Cerebellar nuclear complex (tissue), 1 donor: ENCODE measurements at places on chromosomes 1 and 21.
A peak's percentile ranks its signal among the peaks of the same experiment; 100 is the strongest.

GRCh38 chr21:42929969-42930368 is 4.5 kb upstream of the ERVH48-1 start:
- no peak for DNase-seq

DNA sequence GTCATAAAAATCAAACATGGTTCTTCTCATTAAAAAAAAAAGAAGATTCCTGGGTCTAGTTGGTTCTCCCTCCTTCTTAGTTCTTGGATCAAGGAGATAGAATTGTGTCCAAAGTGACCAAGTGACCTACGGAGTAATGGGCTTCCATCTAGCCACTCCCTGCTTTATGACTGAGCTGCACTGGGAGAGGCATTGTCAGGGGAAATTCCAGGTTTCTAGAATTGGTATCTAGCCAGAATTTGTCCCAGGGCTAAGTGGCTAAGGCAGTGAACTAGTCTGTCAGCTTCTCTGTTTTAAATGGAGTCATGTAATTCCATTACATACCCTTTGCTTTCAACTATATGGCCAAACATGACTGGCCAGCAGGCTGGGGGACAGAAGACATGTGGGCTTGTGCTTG is 40.1 kb upstream of the ERG start:
- no peak for DNase-seq

- DNase-seq: no peak
Measured at GRCh38 chr1:60228041-60228491, 154.5 kb upstream of the C1orf87 start.

DNA sequence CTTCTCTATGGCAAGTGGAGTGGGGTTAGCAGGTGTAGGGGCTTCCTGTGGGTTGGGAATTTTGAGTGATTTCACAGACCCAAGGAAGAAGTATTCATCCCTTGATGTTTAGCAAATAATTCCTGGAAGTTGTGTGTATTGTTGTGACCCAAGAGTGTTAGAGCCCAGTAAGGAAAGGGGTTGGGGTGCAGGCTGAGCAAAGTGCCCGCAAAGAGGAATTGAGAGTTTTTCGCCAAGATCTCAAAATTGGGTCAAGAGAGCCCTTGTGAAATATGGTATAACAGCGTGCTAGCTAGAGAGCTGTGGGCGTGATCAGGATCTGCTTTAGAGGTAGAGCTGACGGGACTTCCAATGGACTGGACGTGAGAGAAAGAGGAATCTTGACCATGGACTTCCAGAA is 73.0 kb upstream of the LAPTM5 start:
- no peak for DNase-seq

- DNase-seq: no peak
Measured at GRCh38 chr1:119827010-119827409, 15.8 kb upstream of the REG4 start.

GRCh38 chr1:114310695-114311271 is 157.1 kb upstream of the SYT6 start:
- DNase-seq: no peak

- no peak for DNase-seq
Measured at GRCh38 chr1:80994934-80995333, 805.8 kb upstream of the ADGRL2 start.

DNA sequence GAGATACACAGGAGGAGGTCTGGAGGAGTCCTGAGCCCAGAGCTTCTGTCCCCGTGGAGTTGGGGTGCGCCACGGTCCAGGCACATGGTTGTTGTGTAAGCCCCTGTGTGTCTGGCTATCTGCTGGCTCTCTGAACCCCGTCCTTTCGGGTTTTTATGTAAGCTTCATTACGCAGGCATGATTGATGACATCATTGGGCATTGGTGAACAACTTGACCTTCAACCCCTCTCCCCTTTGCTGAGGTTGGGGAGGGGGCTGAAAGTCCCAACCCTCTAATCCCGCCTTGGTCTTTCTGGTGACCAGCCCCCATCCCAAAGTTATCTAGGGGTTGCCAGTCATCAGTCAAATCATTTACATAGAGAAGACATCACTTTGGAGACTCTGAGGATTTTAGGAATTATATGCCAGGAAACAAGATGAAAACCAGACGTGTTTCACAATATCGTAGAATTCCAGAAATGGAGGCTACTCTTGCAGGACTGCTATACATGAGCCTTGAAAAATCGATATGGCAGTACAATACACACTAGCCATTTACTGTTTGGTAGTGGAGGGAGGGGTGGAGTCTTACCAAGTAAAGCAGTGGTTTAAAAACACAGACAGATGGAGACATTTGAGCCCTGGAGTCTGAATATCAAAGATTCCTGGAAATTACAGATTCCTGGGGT is 69.8 kb upstream of the SCAF4 start:
- DNase-seq: no peak

- DNase-seq: no peak
Measured at GRCh38 chr1:246592695-246593094, 26.4 kb downstream of the CNST start.

DNA sequence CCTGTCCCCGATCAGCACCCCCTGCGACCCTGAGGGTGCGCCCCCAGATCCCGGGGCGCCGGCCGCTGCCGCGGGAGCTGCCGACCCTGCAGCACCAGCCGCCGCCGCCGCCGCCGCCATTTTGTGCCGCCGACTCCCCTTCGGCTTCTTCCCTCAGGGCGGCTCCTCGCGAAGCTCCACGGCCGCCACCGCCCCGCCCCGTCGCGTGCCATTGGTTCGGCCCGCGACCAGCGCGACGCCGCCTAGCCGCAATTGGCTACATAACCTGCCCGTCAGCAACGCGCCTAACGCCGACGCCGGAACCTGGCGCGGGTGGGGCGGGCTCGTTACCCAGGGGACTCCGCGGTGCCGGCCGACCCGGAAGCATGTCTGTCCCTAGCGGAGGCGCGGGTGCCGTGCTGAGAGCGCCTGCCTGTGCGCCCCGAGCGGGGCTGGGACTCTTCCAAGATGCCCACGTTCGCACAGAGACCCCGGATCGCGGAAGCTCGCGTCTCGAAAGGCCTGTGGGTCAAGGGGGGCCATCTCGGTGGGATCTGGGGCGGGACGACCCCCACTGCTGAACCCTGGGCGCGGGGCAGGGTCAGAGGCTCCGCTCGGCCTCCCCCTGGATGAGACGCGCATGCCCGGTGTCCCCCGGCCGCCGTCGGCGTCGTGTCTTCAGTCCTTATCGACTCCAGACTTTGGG is at the start of gene CCNL2:
CCNL2 (minus strand) TSS at position 149 of the 685 bp plus-strand sequence; CDS start at position 120, 29 bp downstream.
- DNase-seq: peak; percentile 61

DNA sequence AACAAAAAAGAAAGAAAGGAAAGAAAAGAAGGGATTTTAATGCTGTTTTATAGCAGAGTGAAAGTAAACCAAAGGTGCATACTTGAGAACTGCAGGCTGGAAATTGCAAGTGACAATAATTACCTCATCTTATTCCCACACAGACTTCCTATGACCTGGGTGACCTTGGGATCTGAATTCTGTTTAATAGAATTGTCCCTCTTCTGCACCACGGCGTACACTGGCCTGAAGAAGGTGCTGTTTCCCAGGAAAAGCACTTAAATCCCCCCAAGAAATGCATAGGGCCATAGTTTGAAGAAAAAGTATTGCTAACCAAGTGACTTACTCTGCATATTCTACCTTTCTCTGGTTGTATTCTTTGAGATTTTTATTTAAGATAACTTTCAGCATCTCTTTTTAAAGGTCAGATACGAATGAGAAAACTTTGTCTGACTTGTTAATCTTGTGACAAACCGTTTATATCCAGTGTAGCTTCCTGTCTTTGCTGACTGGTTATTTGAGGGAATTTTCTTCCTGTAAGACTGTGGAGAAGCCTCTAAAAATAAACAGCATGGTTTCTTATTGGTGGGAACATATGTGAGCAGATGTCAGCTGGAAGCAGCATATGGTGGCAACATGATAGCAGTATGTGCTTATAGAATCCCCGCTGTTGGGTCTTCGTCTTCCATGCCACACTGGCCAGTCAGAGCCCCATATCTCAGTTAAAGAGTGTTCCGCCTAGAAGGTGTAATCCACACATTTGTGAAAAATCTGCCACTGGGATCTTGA is 16.3 kb downstream of the TGFB2 start:
- no peak for DNase-seq

DNA sequence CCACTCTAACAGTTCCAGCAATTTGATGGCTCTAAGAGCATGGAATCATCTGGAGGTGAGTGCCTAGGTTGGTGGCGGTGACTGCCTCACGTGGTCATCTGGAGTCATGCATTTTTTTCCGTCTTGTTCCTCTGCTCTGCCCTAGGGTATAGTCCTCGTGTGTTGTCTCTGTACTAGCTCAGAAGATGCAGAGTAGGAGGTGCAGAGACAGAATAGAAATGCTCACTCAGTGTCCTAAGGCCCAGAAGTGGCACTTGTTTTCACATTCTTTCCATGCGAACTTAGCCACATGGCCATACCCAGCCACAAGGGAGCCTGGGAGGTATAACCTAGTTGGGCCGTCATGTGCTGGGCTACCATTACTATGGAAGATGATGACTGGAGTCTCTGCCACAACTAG is 30.3 kb downstream of the DYRK1A start:
- DNase-seq: no peak

- no peak for DNase-seq
Measured at GRCh38 chr1:15261155-15262002, 14.4 kb downstream of the FHAD1 start.

DNA sequence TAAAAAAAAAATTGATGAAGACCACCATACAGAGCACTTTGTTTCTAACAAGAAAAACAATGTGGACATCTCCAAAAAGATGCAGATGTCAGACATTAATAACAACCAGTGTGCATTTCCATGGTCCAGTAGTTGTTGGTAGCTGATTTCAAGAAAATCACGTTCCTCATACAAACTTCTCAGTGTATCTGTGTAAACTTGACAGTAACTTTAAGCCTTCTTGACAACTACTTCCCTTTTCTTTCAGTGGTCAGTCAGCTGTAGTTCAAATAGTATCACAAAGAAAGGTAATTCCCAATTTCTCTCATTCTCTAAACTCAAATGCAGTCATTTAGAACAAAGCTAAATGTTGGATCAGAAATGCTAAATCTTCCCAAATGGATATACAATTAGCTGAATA is 879.9 kb downstream of the AMY1C start:
- no peak for DNase-seq

DNA sequence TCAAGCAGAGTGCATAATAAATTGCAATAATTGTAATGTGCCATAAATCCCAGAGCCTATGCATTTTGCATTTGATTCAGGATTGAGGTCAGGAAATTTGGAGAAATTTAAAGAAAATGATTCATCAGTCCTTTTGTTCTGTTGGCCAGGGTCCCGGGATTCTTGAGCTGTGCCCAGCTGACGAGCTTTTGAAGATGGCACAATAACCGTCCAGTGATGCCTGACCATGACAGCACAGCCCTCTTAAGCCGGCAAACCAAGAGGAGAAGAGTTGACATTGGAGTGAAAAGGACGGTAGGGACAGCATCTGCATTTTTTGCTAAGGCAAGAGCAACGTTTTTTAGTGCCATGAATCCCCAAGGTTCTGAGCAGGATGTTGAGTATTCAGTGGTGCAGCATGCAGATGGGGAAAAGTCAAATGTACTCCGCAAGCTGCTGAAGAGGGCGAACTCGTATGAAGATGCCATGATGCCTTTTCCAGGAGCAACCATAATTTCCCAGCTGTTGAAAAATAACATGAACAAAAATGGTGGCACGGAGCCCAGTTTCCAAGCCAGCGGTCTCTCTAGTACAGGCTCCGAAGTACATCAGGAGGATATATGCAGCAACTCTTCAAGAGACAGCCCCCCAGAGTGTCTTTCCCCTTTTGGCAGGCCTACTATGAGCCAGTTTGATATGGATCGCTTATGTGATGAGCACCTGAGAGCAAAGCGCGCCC is 8.7 kb downstream of the PROX1 start:
- DNase-seq: no peak

DNA sequence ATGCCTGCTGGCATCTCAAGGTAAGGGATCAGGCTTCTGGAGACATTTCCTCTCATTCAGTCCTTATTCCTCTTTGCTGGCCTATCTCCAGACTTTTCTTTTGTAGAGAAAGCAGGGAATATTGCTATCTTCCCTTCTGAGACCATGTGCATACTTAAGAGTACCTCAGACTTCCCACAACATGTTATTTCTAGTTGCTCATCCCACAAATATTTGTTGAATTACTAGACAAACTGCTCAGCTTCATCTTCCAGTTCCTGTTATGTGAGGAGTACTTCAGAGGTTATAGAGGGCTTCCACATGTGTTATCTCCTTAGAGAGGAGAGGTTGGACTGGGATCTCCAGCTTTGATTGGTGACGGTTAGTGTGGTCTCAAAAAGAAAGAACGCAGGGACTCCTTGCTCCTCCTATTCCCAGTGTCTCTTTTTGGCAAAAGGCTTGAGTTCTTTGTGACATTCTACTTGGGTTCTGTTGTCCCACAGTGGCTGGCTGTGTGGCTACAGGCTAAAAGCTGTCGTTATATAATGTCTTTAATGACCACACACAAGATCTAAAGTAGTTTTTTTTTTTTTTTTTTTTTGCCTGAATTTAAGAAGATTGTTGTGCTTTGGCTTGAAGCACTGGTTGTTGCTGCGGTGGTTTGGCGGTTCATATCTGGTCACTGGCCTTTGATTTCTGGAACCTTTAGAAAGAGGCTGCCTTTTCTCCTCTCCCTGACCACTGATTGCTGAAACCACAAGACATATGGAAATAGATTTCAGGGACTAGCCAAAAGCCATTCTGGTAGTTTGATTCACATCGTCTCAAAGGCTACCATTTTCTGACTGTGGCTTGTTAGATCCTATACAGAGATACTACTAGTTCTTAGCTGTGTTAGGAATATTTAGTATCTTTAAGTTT is 78.7 kb downstream of the FGGY start:
- no peak for DNase-seq

- DNase-seq: no peak
Measured at GRCh38 chr21:15943009-15943666, 213.4 kb downstream of the USP25 start.

DNA sequence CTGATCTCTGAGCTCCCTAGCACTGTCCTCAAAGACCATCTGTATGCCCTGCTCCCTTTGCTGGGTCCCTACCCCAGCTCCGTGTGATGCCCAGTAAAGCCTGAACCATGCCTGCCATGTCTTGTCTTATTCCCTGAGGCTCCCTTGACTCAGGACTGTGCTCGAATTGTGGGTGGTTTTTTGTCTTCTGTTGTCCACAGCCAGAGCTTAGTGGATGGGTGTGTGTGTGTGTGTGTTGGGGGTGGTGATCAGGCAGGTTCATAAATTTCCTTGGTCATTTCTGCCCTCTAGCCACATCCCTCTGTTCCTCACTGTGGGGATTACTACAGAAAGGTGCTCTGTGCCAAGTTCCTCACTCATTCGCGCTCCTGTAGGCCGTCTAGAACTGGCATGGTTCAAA is 5.7 kb downstream of the GSTM5 start:
- DNase-seq: no peak

DNA sequence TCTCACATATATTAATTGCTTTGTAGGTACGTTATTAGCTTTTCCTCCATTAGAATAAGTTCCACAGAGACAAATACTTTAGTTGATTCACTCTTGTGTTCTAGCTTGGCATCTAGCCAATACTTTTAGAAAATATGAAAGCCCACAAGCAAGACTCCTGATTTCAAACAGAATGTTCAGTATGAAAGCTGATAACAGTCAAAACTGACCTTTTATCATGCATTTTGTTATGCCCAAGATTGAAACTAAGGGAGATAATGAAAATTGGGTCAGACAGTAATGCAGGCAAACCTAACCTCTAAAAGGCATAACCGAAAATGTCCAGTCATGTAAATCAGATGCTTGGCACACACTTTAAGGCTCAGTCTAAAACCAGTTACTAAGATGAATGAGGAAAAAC is 61.7 kb downstream of the ERICH3 start:
- DNase-seq: no peak
